Kidney tubule cell (primary cell): ENCODE measurements at places on chromosomes 11 and 22.
A peak's percentile ranks its signal among the peaks of the same experiment; 100 is the strongest.

DNA sequence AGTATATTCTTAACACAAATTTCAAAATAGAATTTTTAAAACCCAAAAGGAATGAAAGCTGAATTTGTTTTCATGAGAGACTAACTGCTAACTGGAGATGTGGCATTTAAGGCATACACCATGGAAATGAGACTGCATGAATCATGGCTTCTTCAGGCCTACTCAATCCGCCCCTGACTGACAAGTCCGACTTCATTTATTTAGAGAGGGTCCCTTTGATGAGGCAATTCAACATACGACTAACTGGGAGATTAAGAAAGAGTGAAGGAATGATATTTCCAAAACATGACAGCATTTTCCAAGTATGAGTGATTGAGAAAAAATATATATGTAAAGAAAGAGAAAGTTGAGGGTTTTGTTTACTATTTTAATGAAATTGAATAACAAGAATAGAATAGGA is 720.1 kb downstream of the DLG2 start:
- peak; percentile 13 for DNase-seq

DNA sequence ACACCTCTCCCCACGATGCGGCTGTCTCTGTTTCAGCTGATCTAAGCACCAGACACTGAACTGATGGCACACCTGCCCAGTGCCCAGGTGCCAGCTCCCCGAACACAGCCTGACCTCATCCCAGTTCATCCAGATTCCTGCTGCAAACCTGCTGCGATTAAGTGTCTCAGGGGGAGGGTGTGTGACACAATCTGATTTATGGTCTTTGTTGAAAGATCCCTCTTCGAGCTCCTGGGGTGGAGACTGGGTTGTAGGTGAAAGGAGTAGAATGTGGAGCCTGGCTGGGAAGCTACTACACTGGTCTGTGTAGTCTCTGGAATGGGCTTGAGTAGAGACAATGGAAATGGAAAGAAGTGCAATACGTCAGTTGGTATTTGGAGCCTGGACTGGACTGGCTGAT is 390.3 kb downstream of the SHANK2 start:
- DNase-seq, result no peak

DNA sequence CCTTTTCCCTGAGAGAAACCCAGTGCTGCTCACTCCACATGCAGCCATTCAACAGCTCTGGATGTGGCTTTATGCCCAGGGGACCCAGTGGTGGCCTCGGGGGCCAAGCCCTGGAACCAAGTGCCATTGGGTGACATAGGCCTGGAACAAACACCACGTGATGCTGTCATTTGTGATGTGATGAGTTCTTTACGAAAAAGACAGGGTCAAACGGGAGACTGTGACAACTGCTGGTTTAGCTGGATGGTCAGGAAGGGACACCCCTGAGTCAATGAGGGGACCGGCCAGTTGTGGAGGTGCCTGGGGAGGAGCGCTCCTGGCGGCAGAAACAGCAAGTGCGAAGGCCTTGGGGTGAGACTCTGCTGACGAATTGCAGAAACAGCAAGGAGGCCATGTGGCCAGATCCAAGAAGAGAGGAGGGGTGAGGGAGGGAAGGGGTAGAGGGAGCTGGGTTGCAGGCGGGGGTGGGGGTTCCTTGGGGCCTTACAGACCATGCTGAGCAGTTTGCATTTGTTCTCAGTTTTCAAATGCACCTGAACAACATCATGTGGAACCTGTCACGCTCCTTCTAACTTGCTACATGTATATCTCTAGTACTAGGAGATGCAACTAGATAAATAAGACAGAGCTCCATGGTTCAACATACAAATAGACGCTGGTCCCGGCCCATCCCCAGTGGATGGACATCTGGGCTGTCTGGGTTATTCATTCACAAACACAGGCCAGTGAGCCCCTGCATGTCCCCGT is 56.1 kb downstream of the IGLL5 start:
- DNase-seq, result no peak

DNA sequence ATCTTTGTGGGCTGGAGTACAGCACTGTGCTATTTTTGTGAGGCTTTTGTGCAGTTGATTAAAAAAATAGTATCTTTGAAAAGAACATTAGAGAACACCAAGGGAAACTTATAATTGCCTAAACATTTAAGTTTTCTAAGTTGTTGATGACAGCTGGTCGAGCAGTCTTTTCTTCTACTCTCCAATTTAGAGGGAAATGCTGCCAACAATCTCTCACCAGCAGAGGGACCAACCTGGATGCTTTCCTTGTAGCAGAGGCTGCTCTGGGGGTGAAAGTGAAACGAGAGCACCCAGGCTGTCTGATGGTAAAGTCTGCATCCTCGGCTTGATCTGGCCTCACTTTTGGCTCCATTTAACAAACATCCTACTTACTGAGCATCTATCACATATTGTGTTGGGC is 1286.5 kb upstream of the TENM4 start:
- peak; percentile 29 for DNase-seq

DNA sequence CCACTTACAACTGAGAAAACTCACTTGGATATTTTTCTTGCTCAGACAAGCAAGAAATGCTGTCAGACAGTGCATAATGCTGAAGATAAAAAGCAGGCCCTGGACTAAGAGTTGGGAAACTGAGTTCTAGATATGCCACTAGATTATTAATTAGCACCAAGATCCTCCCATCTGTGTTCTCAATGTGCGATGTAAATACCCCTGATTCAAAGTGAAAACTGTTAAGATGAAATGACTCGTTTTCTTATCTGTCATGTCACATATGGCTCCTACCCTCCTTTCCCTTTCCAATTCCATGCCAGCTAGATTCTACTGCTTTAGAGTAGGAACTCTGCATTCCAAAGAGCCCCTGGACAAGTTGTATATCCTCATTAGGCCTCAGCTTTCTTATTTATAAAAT is 88.9 kb upstream of the CLNS1A start:
- no peak for DNase-seq

DNA sequence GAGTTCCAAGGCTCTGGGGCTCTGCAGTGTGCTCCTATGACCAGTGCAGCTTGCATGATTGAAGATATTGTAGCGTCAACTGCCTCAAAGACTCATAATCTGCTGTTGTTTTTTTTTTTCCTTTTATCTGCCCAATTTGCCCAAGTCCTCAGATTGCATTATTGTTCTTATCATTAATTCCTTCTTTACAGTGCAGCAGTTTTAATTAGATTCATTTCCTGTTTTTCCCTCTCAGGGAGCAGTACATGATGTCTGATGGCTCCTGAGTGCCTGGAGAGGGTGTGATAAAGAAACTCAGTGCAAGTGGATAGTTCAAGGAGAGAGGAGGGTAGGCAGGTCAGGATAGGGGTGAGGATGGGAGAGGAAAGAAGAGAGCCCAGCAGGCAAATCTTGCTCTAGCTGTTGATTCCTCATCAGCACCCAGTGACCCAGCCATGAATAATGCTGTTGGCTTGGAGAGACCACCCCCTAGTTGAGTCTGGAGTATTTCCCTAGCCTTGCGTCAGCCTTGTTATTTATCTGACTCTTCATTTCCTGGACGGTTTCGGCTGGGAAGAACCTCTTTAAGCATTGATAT is 219.6 kb upstream of the SESN3 start:
- DNase-seq, result no peak

- DNase-seq, result no peak
Measured at GRCh38 chr22:50045211-50046018, 12.7 kb downstream of the TTLL8 start.

DNA sequence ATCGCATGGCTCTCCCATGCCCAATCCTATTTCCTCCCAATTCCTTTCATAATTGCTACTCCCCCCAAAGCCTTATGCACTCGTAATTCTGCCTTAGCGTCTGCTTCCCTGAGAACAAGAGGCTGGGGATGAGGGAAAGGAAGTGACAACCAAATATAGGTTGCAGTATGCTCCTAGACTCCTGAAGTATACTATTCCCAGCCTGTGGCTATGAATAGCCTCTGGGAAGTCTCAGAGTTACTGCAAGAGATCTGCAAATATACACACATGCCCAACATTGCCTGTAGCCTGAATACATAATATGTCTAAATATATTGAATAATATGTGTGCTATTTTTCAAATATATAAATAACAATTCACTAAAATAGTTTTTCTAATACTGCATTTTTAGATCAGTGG is 96.1 kb upstream of the CD44 start:
- DNase-seq, result no peak

DNA sequence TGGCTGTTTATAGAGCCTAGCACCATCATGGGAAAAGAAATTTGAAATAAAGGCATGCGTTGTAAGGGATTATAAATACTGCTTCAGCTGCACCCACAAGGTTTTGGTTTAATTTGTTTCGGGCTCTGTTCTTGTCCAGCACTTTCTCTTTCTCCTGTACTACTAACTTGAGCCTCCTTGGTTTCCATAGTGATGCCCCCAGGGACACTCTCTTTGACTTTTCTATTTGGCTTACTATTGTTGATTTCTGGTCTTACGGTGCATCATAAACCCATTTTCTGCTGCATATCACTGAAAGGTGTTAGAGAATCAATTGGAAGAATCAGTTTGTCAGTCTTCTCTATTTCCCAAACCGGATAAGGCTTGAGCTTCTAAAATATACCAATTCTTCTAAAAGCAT is 1674.3 kb upstream of the RAG2 start:
- DNase-seq, result no peak

- no peak for DNase-seq
Measured at GRCh38 chr11:24264868-24265267, 232.0 kb upstream of the LUZP2 start.
